ENCODE measurements at places on chromosomes 12 and 14.

DNA sequence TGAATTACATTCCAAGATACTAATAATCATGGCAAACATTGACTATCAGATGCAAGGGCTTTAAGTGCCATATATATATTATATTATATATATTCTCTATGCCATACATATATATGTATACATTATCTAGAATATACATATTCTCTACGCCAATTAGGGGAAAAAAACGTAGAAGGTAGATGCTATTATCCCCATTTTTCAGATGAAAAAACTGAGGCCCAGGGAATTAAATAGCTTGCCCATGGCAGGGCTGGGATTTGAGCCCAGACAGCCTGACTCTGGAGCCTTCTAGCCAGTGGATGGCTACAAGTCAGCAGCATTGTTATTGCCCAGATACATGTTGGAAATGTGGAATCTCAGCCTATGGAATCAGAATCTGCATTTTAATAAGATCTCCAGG, 116.0 kb upstream of the BTG1 start:
- DNase-seq = no peak

GRCh38 chr14:79825046-79825521, 386.2 kb downstream of the DIO2 start:
- no peak for DNase-seq

- DNase-seq = no peak
Observed at GRCh38 chr14:67602995-67603545, 3.0 kb upstream of the PIGH start.

DNA sequence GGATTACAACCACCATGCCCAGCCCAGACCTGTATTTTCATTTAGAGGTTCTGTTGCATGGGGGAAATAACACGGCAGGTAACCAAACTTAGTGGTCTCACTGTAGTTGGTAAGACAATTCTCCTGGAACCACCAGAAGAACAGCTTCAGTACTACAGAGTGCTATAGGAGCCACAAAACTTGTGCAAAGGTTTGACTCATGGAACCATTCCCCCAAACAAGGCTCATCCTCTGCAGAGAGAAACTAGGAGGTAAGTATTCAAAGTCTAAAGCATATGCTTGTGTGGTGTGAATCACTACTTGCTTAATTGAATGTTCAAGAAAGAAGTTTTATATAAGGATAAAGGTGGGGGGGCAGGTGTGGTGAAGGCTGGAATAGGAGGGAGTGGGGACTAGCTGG, 58.7 kb downstream of the GNS start:
- no peak for DNase-seq

DNA sequence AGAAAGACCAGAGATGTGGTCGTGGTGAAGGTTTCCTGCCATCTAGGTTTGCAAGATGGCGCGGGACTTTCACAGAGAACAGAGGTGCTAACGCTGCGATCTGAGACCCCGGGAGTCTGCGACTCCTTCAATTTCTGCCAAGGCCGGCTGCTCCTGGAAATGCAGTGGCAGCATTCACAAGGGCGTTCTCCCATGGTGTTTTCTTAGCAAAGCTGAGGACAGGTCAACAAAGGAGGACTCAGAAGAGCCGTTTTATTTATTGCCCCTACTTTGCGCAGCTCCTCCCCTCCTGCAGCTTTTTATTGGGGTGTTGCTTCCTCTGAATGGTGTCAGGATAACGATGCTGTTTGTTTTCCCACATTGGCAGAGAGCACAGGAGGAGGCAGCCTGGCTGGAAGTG, 86.3 kb downstream of the TMEM132C start:
- DNase-seq = no peak
